ENCODE measurements at places on chromosomes 3 and 15.
A peak's percentile ranks its signal among the peaks of the same experiment; 100 is the strongest.

DNA sequence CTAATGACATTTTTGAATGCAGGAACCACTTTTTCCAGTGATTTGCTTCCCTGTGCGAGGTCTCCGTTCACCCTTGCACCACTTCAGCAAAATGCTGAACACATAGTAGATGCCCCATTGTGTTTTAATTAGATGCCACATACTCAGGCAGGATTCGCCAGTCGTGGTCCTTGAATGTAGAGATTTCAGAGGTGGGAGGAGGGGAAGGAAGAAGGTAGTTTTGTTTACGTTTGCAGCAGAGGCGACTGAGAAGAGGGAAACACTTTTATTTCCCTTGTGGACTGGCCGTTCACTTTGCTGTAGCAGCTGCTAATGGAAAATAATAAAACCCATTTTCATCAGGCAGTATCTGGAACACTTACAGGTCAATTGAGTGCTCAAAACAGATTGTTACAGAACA, 262.8 kb upstream of the TBL1XR1 start:
- DNase-seq, result no peak

- DNase-seq, result no peak
Observed at GRCh38 chr15:43974852-43975251, 148.1 kb downstream of the WDR76 start.

DNA sequence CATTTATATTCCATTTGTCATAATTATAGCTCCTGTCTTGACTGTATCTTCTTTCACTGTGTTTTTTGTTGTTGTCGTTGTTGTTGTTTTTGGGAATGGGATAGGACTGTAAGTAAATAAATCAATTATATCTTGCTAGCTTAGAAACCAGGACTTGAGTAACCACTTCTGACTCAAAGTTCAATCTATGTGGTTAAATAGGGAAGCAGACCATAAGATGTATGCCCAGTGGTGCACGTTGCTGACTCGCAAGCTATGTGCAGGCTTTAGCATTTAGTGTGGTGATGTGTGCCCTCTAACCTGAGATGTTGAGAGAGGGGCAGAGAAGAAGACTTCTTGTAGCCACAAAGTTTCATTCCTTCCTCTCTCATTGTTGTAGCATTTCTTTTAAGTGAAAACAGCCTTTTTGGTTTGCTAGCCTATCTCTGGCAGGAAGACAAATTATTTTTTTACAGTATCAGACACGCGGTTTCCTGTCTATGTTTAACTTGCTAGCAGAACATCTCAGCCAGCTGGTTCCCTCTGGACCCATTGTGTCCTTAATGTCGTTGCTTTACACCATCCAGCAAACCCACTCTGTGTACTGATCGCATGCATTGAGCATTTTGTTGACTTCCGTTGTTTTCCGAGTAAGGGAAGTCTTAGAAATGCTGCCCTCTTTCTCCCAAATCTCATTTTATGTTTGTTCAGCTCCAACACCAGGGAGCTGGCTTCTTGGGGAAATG, 52.1 kb downstream of the TGFBR2 start:
- peak; percentile 52 for DNase-seq

DNA sequence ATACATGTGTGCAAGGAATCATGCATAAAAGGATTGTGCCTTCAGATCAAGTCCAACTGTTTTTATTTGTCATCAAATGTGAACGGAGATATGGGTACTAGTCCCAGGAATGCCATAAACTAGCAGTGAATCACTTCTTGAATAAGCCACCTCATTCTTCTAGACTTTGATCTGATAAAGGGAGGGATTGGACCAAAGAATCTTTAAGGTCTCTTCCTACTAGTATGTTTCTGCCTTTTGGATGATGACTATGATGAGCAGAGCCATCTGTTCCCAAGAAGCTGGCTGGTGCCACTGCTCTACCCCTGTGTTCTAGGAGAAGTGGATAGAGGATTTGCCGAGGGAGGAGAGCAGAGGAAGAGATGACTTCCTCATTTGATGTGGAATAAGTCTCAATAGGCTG, 28.8 kb upstream of the UACA start:
- no peak for DNase-seq

DNA sequence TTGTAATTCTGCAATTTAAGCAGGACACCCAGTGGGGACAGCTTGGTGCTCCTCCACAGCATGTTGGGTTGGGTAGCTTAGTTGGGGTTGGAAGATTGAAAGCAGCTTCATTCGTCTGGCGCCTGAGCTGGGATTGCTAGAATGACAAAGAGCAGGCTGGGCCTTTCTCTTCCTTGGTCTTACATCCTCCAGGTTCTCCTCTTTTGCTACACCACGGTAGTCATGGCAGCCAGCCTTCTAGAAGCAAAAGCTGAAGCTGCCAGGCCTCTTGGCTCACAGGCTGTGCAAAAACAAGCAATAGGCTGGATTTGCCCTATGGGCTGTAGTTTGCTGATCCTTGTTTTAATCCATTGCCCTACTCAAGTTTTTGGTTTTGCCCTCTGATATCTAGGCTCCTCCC, 3.2 kb upstream of the ANXA2 start:
- no peak for DNase-seq

DNA sequence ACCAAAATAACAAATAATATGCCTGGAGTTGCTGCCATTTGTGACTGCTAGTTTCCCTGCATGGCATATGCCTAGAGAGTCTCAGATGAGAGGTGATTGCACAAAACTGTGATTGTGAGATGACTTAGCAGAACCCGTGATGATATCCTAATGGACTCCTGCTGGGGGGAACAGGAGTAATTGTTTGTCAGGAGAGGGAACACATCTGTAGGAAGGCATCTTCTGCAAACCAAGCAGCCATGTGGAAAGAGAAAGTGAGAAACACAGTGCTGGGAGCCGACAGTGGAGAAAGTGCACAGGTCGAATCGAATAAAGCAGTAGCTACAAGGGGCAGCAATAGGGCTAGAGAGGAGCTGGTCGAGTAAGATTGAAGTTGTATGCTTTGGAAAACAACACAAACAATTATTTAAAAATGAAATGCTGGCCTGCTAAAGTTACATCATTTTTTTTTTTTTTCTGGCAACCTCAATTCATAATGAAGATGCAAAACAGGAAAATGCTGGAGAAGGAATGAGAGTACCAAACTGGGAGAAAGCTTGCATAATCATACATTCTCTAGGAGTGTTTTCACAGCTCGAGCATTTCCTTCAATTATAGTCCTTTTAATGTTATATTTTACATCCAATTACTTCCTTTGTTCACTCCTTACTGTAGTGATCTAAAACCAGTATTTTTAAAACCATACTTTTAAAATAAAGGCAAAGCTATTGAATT, 494.2 kb upstream of the AGTR1 start:
- DNase-seq, result no peak

DNA sequence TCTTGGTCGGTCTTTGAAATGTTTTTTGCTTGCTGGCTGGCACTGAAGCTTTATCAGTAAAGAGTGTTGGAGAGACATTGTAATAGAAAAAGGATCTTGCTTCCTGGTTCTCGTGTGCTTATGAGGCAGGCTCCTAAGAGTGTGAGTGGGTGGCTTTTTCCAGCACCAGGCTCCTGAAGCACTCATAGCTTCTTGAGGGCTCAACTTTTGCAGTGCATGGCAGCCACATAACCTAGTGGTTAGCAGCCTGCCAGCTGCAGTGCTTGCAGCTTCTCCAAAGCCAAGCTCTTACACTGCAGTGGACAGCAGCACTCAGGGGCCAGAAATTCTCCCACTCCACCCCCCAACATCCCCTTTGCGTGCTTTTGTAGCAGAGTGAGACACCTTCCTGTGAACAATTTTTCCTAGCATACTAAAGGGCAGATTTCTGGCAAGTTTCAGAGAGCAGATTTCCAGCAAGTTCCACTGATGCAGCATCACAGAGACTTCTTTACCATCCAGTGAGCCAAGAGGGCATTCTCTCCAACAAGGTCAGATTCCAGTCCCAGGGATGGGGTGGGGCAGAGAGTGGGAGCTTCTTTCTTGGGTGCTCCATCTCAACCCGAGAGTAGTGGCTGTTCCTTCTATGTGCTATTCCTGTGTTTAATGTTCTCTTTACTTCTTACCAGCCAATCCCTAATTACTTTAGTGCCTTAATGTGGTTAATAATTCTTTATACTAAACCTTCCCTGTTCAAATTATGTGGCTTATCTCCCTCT, 15.8 kb upstream of the ARHGEF26 start:
- DNase-seq, result no peak

DNA sequence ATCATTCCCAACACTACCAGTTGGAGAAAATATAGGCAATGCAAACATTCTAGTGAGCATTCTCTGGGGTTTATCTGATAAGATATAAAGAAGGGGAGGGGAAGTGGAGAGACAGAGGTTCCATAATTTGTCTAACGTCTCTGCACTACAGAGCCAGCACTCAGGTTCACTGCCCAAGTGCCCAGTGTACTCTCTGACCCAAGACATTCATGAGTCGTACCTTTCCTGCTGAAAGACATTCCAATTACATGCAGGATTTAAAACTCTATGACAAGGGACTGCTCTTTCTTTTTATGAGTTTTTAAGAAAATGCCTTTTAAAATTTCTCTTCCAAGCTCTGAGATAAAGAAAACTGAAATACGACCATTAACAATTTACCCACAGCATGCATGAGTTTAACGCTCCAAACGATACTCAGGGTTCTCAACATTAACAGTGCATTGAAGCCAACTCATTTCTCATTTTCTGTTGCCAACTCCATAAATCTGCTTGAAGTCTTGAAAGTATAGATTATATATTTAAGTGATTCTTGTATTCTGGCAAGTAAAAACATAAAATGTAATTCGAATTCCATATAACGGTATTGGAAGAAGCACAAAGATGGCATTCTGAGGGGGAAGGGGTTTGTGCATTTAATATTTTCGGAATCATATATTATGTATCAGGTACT, 193.4 kb downstream of the SUCLG2 start:
- DNase-seq, result no peak

DNA sequence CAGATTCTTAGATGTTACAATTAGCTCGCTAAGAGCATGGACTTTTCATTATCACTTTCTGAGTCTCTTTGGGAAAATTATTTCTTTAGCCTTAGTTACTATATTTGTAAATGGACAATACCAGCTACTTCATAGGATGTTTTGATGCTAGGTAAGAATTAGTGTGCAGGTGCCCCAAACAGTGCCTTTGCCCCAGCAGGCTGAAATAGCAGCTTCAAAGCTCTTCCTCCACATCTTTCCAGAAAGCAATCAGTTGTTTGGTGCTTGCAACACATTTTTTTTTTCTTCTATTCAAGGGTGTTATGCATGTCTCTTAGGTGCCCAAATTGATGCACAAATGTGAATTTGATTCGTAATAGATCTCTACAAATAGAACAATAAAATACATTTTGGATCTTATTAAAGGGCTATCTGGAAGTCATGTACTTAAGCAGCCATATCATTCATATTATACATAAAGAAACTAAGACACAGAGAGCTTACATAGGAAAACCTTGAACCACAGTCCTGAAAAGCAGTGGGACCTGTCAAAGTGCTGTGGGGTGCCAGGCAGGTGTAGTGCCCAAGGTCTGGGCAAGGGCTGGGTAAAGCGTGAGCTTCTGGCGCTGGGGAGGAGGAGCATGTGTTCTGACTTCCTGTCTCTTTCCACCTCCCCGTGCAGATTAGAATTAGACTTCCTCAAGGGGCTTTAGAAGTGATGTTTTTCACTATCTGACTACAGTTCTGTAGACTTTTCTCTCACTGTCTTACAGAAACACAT, 62.9 kb downstream of the FNDC3B start:
- DNase-seq, result no peak

DNA sequence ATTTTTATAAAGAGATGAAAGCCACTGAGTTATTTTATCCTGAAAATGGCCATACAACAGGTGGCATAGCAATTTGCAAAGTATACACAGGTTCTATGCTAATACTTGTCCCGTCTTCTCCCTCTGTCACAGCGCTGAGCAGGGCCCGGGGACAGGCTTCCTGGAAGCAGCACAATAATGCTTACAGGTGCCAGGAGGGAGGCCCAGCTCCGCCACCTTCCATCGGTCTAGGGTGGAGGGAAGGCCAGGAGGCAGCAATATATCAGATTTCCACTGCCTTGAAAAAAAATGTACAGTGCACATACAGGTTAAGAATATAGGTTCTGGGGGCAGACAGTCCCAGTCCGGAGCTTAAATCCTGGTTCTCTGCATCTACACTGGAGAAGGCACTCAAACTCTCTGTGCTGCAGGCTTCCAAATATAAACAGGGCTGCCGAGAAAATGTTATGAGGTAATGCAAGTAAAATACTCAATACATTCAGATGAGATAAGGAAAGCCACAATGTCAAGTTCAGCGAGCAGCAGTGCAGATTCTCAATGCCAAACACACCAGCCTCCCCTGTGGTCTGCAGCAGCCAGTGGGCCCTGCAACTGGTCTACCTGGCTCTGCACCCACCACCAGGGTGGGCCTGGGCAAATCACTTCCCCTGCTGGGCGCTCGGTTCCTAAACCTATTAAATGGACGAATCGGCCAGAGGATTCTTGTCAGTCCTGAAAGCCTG, 189.6 kb downstream of the XXYLT1 start:
- DNase-seq, result no peak

DNA sequence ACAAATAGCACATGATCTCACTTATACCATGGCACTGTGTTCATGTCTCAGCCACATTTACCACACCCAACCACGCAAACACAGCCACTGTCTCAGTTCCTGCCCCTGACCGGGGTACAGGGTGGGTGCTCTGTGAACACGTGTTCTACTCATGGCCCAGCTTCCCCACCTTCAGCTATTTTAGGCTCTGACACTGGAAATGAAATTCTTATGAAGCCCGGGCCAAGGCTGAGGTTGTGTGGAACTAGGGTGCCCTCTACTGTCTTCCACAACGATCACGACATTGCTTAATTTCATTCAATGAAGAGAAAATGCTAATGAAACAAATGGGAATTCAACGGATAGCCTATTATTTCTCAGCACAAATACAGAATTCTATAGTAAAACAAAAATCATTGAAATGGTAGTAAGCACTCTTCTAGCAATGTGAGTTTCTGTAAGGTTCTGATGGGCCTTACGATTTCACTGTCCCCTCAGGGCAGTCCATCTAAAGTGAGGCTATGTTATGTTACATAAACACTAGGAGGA, 2.1 kb upstream of the GABRA5 start:
- DNase-seq, result peak; percentile 2

- DNase-seq, result no peak
Observed at GRCh38 chr15:27123808-27124207, 152.8 kb downstream of the GABRG3 start.

Data from stimulated activated CD4-positive, alpha-beta T cell treated with anti-CD3 and anti-CD28 coated beads, Interleukin-4, amount 100 ng/mL, for 48 hours (primary cell).